AG09309 (cell line): ENCODE measurements at places on chromosomes 1 and 21.

DNA sequence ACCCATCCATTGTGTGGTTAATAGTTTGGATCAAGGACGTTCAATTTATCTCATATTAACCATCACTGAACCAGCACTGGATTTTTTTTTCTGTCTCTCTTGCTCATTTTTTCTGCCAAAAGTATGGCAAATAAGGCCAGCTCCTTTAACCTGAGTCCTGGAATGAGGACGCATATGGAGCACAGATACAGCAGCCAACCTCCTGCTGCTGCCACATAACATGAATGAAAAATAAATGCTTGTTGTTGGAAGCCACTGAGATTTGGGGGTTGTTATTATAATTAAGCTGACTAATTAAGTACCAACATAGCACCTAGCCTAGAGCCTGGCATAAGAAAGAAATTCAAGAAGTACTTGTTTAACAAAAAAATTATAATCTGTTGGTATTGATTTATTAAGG lies 335.3 kb upstream of the DUSP10 start:
- DNase-seq, result no peak

- no peak for DNase-seq
These were observed 553.0 kb downstream of the SMYD3 start for GRCh38 chr1:245953876-245954660.

DNA sequence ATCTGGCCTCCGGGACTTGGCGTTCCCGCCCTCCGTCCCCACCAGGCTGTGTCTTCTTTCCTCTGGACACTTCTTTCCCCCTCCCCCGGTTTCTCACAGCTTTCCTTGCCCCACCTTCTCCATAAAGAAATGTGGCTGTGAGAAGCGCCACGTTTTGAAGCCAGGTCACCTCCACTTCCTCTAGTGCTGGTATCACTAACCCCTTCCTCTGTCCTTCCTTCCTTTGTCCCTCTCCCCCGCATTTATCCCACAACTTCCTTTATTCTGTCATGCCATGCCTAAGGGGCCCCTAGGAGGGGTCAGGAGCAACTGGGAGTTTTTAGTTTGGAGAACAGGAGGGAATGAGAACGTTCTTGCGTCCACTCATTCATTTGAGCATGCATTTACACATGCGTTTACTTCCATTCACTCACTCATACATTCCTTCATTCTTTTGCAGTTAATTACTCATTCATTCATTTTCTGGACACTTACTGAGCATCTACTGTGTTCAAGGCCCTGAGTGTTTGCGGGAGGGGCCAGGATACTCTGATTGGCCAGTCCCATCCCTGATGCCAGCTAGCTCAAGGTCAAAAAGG lies 5.0 kb upstream of the ACOT11 start:
- DNase-seq, result no peak

DNA sequence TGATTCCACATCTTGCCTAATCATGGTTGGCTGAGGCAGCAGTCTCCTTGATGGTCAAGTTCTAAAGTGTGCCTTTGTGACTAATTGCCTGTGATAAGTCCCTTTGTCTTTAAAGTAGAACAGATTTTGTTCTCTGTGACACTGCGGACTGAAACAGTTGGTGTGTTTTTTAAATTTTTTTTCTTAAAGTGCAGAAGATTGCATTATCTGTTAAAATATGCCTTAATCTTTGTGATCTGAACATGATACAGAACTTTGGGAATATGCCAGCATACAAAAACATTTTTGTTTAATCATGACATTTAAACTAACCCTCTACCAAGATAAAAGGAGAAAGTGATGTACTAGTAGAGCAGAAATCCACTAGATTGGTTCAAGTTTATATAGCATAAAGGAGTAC lies 1260.6 kb upstream of the ADGRL2 start:
- DNase-seq, result no peak
